Muscle of leg (tissue), 16 donors: ENCODE measurements at places on chromosomes 4 and X.
A peak's percentile ranks its signal among the peaks of the same experiment; 100 is the strongest.

DNA sequence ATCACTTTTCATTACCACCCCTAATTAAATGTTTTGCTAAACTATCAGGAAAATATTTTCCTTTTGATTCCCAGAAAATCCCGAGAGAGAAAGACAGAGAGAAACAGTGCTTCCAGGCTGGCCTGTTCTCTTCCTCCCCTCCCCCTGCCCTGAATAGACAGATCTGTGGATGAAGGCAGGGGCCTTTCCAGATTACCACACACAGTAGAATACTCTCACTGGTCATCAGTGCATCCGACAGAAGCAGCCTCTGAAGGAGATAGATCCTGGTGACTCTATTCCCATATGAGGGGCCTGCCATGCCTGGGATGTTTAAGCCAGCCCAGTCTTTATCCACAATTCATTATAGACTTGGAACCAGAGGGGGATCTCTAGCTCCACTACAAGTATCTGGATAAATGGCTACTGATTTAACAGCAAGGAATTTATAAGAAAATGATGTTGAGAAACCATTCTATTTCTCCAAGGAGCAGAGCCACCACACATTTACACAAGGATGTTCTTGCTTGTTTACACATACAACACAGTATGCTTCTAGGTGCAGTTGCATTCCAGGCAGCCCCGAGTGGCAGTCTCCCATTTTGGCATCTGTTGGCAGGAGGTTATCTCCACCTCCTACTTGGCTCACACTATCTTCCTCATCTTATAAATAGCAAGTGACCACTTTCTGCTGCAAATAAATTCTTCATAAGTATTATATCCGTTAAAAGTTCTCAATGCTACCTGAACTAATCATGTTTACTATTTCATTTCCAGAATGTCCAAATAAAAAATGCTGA, 115.8 kb downstream of the HS6ST2 start:
- no peak for DNase-seq

DNA sequence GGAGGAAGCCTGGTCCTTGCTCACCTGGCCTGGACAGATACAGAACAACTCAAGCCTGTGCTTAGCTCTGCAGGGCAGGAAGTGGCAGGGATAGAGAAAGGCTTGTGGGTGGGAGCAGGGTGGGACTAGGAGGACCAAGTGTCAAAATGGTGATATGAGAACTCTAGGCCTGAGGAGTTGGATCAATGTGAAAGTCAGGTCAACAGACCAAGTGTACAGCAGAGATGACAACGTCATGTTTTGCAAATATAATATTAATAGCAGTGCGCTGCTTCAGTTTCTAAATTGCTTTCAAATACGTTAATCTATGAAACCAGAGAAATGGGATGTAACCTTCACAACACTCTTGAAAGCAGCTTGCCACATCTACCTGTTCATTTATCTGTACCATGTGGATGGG, 114.2 kb upstream of the MAP3K15 start:
- DNase-seq, result no peak

DNA sequence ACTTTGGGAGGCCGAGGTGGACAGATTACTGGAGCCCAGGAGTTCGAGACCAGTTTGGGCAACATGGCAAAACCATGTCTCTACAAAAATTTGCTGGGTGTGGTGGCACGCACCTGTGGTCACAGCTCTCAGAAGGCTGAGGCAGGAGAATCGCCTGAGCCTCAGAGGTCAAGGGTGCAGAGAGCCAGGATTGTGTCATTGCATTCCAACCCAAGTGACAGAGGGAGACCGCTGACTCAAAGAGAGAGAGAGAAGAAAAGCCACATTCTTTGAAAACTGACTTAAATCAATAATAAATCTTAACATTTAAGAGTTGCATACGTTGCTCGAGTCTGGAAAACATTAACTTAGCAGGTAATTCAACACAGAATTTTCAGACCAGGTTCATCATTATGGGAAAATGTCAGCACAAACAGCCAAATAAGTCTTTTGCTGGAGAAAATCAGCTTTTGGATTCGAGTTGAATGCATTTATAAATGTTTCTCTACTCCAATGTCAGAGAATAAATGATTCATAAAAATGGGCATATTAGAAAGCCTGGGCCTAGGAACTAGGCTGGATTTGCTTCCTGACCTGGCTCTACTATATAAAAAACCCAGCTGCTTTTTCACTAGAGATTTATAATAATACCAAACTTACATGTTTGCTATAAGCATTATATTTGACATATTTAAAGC, 68.3 kb upstream of the RBPJ start:
- peak; percentile 68 for DNase-seq

DNA sequence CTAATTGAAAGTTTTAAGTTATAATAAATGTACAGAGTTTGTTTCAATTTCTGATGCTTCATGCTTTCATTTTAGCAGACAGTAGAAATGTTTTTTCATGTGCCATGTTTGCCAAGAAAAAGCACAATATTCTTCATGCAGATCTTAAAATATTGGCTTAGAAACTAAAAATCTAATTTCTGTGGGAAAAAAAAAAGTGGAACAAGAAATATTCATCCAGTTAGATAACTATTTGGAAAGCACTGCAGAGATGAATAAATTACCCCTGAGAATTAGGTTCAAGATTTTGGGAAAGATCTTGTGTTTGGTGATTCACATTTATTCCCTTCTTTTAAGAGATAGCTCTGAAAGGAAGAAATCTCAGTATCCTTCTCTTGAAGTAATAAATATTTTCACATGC, 912.5 kb downstream of the C4orf33 start:
- peak; percentile 78 for DNase-seq

DNA sequence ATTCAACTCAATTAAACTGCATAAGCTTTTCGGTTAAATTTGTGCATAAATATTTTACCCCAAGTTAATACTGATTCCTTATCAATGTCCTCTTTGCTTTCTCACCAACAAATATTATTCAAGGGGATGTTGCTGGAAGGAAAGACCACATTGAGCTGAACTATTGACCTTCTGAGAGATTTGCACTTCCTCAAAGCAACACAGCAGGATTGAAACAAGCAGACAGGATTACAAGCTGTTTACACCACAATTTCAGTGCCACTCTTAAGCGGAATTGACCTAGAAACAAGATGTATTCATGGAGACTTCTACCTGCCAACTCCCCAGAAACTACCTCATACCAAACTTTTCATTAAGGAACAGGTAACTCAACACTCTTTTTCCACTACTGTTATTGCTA, 96.5 kb upstream of the DUSP21 start:
- DNase-seq, result peak; percentile 13
